Activated naive CD4-positive, alpha-beta T cell (primary cell): ENCODE measurements at places on chromosomes 5 and 9.

DNA sequence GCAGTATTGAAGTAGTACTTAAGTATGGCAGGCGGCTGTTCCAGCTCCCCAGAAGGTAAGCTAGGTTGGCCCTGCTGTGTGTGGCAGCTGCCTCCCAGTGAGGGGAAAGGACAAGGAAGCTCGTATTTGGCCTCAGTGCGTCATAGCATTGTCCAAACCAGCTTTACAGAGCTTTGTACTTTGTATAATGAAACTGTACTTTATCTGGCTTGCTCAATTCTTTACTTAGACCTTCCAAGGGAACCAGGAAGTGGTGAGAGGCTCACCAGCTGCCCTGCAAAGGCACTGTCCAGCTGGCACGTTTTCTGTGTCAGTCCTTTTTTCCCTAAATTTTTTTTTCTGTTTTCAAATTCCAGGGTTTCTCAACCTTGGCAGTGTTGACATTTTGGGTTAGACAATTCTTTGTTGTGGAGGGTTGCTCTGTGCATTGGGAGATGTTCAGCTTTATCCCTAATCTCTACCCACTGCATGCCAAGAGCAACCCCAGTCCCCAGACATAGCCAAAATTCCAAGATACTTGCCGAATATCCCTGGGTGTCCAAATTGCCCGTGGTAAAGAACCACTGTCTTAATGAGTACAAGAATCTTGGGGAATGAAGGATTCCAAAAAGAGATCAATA lies 474.5 kb downstream of the LRRC70 start:
- no peak for DNase-seq

GRCh38 chr9:112341730-112342129 lies 8.3 kb upstream of the PTBP3 start:
- no peak for DNase-seq

DNA sequence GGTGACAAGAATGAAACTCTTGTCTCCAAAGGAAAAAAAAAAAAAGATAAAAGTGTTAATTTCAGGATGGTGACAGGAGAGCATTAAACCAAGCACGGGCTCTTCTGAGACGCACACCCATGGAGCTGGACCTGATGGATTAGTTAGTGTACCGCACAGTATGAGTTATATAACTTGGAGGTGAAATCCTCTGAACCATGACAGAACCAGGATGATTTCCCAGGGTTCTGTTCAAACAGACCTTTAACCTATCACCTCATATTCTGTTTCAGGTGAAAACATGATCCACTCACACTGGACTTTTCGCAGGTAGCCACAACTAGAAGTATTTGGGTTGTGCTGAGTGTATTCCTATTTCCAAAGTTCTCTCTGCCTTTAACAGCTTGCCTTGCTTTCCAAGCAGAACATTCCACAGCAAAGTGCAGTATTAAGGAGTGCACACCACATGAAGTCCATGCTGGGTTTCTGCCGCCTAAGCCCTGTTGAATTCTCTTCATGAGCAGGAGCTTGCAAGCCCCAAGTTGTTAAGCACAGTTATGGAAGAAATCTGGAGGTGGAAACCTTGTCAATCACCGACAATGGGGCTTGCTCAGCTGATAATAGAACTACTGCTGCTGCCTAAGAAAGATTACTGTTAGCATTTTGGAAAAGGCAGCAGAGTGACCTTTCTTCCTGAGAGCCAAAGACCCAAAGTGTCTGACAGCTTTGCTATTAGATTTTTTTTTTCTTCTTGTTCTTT lies 461.7 kb downstream of the TLE1 start:
- DNase-seq, result no peak

DNA sequence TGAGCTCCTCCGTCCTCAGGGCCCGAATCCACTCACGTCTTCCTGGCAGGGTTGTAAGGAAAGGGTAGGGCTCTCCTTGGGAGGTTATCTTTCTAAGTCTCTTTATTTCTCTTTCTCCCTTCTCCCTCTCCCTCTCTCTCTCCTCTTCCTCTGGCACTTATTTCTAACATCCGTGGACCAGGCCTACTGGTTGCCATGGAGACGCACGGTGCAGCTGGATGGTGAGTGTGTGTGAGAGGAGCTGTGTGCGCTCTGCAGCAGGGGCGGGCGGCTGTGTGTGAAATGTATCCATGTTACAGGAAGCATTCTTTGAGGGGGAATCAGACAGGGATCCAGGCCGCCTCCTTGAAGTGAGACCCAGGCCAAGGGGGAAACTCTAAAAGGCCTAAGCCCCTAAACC lies 32.2 kb downstream of the PCDH1 start:
- DNase-seq, result no peak

DNA sequence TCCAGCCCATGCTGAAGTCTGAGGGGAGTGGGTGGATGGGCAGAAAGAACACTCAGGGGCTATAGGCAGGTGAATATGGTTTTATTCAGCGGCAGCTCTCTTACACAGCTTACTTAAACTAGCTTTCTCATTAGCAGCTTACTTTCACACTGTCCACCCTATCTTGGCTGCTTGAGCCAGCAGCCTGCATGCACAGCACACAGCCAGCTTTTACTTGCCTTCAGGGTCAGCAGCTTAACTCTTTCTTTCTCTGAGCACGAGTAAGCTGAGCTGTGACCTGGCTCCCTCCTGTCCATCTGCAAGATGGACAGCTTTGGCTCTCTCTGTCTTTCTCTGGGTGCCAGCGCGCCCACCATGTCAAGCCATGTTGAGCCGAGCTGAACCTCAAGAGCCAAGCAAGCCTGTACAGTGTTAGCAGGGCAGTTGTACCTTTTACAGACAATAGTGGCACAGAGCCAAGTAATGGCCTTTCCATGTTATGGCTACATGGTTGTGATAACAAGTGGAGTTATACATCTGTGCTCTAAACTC lies 1054.9 kb downstream of the PTPRD start:
- no peak for DNase-seq

GRCh38 chr9:82606071-82606470 lies 456.9 kb downstream of the RASEF start:
- DNase-seq, result no peak

DNA sequence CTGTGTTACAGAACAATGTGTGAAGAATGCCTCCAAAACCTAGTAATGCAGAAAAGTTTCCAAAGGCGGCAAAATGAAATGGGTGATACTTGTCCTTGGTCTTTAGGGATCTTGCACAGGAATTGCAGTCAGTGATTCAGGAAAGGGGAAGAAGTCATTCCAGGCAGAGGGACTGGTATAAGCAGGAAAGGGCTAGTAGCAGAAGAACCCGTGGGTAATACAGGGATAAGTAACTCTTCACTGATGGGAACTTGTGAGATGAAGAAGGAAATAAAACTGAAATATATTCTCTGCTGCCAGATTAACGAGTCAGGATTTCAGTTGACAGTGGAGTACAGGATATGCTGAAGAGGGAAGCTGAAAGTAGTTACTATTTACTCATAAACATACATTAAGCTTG lies 1.2 kb downstream of the SRFBP1 start:
- no peak for DNase-seq

- DNase-seq, result no peak
Observed at GRCh38 chr9:122145592-122145863, 14.1 kb downstream of the NDUFA8 start.

GRCh38 chr9:133986774-133987445 lies 5.2 kb downstream of the VAV2 start:
- no peak for DNase-seq
